ENCODE measurements at places on chromosomes 7 and 10. TPM values are rescaled to one million over a fixed set of nuclear protein-coding genes. Genes with fewer than 3 reads are reported as not detected.

DNA sequence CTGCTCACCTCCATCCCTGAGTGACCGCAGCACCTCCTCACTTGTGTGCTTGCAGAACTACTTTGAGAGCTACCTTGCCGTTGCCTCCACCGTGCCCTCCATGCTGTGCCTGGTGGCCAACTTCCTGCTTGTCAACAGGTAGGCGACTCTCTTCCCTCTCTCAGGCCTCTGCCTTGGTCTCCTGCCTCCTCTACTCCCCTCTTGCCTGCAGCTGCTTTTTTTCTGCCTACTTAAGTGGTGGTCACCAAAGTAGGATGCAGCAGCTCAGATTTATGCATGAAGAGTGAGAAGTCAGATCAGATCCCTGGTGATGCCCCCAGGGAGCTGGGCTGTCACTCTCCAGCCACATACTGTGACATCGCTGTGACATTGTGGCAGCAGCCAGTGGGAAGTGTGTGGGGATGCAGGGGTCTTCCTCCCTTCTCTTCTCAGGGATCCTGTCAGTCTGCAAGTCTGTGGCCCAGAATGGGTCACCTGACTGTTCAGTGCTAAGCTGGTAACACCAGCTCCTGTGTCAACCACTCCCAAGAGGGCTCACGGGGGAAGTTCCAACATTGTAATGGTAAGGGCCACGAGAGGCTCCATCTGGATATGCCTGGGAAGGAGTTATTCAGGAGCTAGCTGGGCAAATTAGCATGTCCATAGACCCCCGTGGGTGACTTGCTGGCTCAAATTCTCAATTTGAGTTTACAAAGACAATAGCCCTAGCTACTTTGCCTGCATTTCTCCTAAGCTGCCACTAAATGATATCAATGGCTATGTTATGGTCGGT lies 25.3 kb downstream of the SLC29A3 start:
- H3K36me3 ChIP-seq = no peaks in the 10 kb centered on the region
- no peaks in the 10 kb centered on the region for H3K27me3 ChIP-seq
- no peak overlapping the region for H3K27ac ChIP-seq
- no peak overlapping the region for H3K4me3 ChIP-seq
- no peak for DNase-seq
- peaks cover 7% of the 10 kb centered on the region for H3K4me1 ChIP-seq

DNA sequence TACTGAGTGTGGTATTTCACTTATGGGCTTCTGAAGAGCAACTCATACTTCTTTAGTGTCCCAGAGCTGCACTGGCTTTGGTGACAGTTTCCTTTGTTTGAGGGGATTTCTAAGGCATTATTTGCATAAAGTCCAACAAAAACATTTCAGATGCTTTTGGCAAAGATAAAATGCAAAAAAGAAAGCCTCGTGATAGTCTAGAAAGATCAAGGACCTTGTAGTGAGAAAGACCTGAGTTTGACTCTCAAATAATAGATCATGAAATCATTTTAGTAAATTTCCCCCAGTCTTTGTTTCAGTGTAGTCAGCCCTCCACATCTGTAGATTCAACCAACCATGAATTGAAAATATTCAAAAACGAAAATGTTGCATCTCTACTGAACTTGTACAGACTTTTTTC lies 107.4 kb downstream of the EEPD1 start:
- no peak overlapping the region for H3K27ac ChIP-seq
- no peaks in the 10 kb centered on the region for H3K36me3 ChIP-seq
- peaks cover 12% of the 10 kb centered on the region for H3K4me1 ChIP-seq
- H3K4me3 ChIP-seq = no peak overlapping the region
- no peak for DNase-seq

DNA sequence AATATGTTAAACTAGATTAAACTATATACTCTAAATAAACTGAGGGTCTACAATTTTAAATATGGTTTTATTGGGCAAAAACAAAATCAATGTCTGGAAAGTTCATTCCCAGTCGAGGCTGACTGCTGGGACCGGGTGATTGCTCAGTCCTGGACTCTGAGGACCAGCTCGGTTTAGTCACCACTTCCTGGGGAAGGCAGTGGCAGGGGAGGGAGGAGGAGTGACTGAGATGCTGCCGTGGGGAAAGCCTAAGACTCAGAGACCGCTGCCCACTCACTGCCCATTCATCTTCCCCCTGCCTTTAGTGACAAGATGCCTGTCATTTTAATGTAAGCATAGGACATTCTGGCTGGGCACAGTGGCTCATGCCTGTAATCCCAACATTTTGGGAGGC lies 29.0 kb downstream of the ATOH7 start:
- H3K27ac ChIP-seq = no peak overlapping the region
- no peaks in the 10 kb centered on the region for H3K36me3 ChIP-seq
- H3K27me3 ChIP-seq = no peaks in the 10 kb centered on the region
- DNase-seq = no peak
- H3K4me1 ChIP-seq = no peaks in the 10 kb centered on the region

- H3K27me3 ChIP-seq = no peaks in the 10 kb centered on the region
- no peak overlapping the region for H3K27ac ChIP-seq
- H3K36me3 ChIP-seq = no peaks in the 10 kb centered on the region
- H3K4me1 ChIP-seq = no peaks in the 10 kb centered on the region
- no peak for DNase-seq
- H3K4me3 ChIP-seq = no peak overlapping the region
These were observed 86.5 kb upstream of the LRRC4 start for GRCh38 chr7:128117691-128118090.

The OPN1SW gene
- 0.13 TPM for polyA plus RNA-seq
